IMR-90 (cell line): ENCODE measurements at places on chromosomes 6 and 20. TPM values are rescaled to one million over a fixed set of nuclear protein-coding genes. Genes with fewer than 3 reads are reported as not detected.

DNA sequence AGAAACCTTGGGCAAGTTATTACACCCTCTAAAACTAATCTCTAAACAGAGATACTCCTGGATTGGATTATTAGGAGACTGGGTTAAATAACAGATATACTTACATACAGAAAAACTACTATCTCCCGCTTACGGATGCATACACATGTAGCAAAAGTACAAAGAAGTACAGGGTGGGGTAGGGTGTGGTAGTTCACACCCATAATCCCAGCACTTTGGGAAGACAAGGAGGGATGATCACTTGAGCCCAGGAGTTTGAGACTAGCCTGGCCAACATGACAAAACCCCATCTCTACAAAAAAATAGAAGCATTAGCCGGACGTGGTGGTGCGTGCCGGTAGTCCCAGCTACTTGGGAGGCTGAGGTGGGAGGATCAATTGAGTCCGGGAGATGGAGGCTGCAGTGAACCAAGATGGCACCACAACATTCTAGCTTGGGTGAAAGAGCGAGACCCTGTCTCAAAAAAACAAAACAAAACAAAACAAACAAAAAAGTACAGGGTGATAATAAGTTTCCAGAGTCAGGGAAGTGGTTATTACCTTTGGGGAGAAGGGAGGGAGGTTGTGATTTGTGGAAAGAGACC is 8.1 kb downstream of the PIM1 start:
- DNase-seq = no peak

DNA sequence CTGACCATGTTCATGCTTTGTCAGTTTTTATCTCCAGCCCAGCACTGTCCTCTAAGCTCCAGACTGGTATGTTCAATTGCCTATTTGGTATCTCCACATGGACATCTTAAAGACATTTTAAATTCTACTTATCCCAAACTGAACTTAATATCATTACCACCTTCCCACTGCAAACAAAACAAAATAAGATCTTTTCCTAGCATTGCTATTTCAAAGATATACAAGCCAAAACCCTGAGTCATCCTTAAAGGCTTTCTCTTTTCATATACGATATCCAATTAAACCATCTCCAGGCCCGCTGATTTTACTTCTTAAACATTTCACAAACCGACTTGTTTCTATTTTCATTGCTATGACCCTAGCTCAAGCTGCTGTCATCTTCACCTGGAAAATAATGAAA is 35.1 kb upstream of the HS3ST5 start:
- peak; percentile 12 for DNase-seq

GRCh38 chr20:36775826-36776225 is 2.3 kb upstream of the DSN1 start:
- no peak for DNase-seq

DNA sequence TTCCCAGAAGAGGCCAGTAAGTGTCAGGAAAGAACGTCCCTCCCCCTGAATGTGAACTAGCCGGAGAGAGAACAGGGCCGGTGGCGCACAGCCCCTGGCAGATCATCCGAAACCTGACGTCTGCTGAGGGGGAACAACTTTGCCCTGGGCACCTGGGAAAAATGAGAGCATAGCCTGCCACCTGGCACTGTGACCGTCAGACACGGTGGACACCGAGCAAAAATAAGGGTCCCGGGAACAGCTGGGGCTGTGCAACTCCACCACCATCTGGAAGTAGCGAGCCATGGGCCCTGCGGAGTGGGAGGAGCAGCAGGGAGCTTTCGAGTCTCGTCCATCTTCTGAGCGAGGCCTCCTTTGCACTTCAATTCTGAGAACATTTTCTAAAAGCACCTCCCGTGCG is 110.8 kb downstream of the EDN3 start:
- no peak for DNase-seq

DNA sequence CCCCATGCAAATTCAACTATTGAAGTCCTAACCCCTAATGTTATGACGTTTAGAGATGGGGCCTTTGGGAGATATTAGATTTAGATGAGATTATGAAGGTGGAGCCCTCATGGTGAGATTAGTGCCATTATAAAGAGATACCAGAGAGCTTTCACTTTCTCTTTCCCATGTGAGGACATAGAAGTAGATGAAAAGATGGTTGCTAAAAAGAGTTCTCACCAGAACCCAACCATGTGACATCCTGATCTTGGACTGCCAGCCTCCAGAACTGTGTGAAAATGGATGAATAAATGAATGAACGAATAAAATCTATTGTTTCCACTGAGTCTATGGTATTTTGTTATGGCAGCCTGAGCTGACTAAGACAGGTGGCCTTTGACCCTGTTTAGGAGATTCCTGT is 50.6 kb upstream of the FBXO30 start:
- DNase-seq = no peak

- DNase-seq = peak; percentile 19
Measured at GRCh38 chr6:57162516-57162915, 9.6 kb upstream of the BAG2 start.

DNA sequence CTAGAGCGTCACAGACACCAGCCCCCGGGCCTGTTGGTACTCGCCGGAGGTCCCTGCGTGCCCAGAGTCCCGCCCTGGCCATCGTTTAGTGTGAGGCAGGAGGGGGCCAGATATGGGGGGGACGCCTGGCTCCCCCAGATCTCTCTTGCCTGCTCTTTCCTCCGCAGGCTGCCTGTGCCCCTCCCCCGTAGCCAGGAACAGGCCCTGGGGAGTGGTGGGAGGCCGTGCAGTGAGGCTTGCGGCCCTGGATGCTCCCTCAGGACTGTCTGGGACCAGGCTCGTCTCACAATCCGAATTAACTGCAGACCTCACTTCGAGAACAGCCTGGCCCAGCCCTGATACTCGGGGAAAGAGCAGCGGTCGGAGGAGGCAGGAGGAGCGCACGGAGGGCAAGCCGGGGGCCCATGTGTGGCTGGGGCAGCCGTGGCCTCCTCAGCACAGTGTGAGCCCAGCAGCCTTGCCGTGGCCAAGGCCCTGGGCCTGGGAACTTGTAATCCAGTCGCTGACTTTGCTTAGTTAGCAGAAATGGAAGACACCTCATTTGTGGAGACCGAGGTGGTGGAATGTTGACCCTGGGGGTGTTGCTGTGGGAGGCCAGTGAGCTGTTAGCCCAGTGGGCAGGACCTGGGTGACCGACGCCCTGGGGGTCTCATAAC is 28.7 kb downstream of the FRMD1 start:
- no peak for DNase-seq

DNA sequence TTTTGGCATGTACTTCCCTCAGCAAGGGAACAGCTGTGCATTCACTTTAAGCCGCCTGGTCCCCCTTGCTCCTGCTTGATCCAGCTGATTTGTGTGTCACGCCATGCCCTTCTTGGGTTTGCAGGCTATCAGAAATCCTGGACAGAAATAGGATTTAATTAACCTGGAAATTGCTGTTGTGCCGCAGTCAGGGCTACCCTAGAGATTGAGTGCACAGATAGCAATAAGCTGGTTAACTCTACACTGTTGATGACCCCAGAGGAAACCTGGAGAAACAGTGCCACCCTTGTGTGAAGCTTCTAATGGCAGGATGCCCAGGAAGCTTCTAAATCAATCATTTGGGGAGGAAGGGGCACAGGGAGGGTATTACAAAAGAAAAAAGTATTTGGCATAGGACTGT is 199.0 kb downstream of the JARID2 start:
- DNase-seq = no peak

DCDC2 gene
- total RNA-seq = not detected in 2 replicates

GRCh38 chr6:46080111-46080510 is 49.7 kb upstream of the ENPP4 start:
- no peak for DNase-seq

KCNG1 gene
- 23.6 and 23.7 TPM in 2 replicates for total RNA-seq

GRCh38 chr6:168468045-168468444 is 27.1 kb downstream of the SMOC2 start:
- DNase-seq = no peak

PBOV1 gene
- total RNA-seq = not detected in 2 replicates

GRCh38 chr6:136403110-136403980 is 113.7 kb upstream of the BCLAF1 start:
- peak; percentile 97 for DNase-seq

GRCh38 chr6:31228476-31228875 is 43.4 kb downstream of the HLA-C start:
- DNase-seq = no peak

GRCh38 chr6:128017288-128017687 is 116.4 kb upstream of the THEMIS start:
- DNase-seq = no peak

- DNase-seq = no peak
Measured at GRCh38 chr6:12886961-12887775, 170.6 kb downstream of the PHACTR1 start.

GABRR1 gene
- not detected in 2 replicates for total RNA-seq

ASF1A gene
- total RNA-seq = 11.1 and 24.4 TPM in 2 replicates

TAGAP gene
- not detected in 2 replicates for total RNA-seq

DNA sequence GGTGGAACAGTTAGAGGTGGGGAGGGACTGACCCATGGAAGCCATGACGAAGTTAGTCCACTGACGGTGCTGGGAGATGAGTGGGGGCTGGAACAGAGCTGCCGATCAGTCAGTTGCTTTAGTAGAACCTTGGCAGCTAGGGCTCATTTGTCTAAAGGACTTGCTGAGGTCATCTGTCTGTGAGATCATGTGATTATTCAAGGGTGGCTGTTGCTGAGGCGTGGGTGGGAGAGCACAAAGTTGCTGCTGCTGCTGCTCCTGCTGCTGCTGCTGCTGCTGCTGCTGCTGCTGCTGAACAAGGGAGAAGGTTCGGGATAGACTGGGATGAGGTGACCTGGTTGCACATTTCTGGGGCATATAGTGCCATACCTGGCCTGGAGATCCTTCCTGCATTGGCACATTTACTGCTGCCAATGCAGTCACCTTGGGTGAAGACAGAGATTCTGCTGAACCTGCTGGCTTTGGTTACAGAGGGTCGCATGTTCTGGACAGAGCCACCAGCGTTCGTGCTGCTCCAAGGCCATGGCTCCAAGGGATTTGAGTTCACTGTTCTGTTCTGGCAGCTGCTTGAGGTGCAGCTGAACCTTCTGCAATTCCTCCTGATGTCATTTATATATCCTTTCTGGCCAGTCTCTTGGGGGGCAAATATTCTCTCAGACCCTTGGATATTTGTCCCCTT is 840.5 kb downstream of the HACE1 start:
- no peak for DNase-seq

- DNase-seq = no peak
Measured at GRCh38 chr6:1814279-1814678, 204.6 kb downstream of the FOXC1 start.

C6orf141 gene
- total RNA-seq = not detected in 2 replicates
